ENCODE measurements at places on chromosomes 13 and 19.
A peak's percentile ranks its signal among the peaks of the same experiment; 100 is the strongest.

DNA sequence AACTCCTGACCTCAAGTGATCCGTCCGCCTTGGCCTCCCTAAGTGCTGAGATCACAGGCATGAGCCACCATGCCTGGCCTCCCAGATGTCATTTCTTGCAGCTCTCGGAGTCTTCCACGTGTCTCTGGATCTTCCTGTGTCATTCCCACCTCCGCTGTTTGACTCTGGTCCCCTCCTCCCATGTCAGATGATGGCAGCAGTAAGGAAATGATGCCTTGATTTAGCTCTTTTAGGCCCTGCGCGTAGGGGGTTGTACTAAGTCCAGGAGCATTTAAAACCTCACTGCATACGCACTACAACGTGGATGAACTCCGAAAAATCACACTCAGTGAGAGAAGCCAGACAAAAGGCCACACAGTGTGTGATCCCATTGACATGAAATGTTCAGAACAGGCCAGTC, 113.1 kb downstream of the GNG7 start:
- DNase-seq = no peak

- DNase-seq = no peak
Measured at GRCh38 chr19:55352040-55352439, 2.5 kb downstream of the COX6B2 start.

DNA sequence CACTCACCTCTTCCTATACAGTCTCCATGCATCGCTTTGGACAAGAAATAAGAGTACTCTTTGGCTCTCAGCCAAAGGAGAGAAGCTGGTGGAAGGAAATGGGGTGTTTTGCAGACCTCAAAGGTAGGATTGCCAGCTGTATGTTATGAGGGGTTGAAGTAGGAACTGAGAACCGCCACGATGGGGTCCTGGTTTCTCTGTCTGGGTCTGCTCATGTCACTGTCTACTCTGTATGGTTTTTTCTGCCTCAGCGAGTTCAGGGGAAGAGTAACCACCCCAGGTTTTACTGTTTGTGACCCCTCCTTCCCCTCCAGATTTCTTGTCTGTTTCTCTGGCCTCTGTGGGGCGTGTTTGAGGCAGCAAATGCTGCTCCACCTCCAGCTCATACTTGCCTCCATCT, 4.1 kb downstream of the ZNF805 start:
- no peak for DNase-seq

GRCh38 chr13:101730420-101731000, 278.0 kb downstream of the ITGBL1 start:
- DNase-seq = no peak

DNA sequence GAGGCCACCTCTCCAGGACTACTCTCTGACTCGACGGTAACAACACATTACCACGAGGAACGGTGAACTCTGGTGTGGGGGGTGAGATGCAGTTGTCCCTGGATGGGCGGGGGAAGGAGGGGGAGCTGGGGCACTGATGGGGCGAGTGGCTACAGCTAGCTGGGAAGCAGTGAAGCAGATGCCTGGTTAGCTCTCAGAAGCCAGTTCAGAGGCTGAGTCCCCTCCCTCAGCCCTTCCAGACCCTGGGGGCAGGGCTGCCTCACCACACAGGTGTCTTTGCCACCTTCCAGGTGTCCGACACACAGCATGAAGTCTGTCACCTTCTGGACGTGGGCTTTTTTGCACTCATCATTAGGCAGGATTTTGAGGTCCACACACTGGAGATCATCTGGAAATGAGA, 4.0 kb downstream of the KLK1 start:
- DNase-seq = no peak

- DNase-seq = no peak
Measured at GRCh38 chr19:3781603-3782002, 4.6 kb downstream of the MATK start.

DNA sequence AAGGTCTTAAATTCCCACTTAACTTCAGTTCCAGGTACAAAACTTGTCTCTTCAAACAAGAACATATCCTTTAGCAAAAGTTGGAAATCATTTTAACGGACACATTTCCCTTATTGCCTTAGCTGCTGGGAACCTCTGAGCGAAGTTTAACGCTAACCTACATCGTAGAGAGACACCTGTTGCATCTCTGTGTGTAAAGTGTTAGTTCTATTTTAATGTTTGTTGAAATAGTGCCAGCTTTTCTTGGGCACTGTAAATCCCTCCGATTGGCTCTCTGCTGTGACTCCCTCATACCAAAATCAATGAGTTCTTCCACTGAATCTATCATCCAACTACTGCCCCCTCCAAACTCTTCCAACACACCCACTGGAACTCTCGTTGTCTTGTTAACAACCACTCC, 2.3 kb upstream of the HIF3A start:
- DNase-seq = no peak

DNA sequence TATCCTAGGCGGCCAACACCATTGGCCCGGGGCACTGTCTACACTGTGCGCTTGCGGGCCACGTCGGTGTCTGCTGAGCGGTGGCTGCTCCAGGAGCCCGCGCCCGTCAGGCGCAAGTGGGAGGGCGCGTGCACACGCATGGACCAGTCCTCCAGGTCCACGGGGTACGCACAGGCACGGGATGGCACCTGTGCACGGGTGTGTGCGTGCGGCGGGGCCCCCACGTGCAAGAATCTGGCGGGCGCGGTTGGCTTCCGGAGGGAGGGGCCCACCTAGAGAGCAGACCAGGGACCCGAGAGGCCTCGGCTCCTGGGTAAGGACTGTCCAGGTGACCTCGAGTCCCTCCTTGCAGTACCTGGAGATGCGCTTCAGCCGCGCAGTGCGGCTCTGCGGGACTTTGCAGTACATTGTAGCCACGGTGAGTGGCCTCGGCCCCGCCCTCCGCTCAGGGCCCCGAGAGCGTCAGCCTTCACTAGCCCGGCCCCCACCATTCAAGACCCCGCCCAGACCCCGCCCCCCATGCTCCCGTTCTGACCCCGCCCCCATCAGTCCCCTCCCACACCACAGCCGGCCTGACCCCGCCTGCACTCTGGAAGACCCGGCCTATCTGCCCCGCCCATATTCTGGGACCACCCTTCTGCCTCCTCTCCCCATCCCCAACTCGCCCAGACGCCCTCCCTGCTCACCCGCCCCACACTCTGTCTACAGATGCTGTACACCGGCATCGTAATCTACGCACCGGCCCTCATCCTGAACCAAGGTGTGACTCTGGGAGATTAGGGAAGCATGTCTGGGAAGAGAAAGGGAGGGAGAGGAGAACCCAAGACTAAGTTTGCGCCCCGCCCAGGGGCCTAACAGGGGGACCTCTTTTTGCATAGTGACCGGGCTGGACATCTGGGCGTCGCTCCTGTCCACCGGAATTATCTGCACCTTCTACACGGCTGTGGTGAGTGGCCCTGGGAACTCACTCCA, 2.3 kb downstream of the SLC5A5 start:
- DNase-seq = peak; percentile 37

GRCh38 chr19:46992699-46993535, 26.7 kb upstream of the NPAS1 start:
- DNase-seq = no peak

- DNase-seq = no peak
Measured at GRCh38 chr13:40453351-40454021, 213.0 kb downstream of the FOXO1 start.

GRCh38 chr19:39701291-39701690, 3.0 kb upstream of the LGALS14 start:
- no peak for DNase-seq

DNA sequence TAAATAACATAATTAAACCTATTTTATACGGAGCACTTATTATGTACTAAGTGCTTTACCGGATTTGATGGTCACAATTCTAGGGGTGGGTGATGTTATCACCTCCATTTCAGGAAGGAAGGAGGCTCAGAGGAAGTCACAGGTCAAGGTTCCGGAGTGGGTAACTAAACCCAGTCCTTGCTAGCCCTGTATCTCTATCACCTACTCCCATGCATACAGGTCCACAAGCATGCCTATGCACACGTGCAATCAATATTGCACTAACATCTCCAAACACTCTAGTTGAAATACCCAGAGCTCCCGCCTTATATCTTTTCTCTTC, 17.8 kb upstream of the FOSB start:
- DNase-seq = no peak

GRCh38 chr19:35114353-35115176, 1.1 kb upstream of the FXYD3 start:
- DNase-seq = peak; percentile 35

GRCh38 chr19:45762870-45763631, 6.0 kb downstream of the SIX5 start:
- DNase-seq = no peak

- no peak for DNase-seq
Measured at GRCh38 chr13:61258185-61258584, 157.5 kb downstream of the PCDH20 start.

DNA sequence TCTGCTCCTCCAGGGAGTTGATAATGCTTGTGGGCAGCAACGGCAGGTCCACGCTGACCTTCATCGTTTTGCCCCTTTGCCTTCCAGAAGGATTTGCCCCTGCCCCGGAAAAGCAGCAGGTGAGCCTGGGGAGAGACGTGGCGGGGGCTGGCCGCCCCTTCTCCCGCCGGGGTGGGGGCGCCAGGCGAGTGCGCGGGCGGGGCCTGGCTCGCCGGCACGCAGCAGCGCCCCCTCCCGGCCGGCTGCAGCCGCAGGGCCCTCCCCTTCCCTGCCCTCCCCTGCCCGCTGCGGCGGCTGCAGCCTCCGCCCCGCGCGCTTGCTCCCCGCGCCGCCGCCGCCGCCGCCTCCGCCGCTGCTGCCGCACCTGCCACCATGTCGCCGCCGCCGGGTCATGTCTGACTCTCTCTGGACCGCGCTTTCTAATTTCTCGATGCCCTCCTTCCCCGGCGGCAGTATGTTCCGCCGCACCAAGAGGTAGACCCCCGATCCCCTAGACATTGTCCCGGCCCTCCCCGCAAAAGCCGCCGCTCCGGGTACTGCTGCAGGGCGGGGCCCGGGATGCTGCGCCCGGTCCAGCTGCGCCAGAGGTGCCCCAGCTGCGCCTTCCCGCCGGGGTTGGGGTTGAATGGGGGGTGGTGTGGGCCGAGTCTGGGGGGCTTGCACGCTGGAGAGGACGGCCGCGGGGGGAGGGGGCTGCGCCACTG, at the start of gene MAST1:
MAST1 (plus strand) TSS at position 334 of the 704 bp plus-strand sequence; CDS start at position 392, 58 bp downstream.
- DNase-seq = no peak

DNA sequence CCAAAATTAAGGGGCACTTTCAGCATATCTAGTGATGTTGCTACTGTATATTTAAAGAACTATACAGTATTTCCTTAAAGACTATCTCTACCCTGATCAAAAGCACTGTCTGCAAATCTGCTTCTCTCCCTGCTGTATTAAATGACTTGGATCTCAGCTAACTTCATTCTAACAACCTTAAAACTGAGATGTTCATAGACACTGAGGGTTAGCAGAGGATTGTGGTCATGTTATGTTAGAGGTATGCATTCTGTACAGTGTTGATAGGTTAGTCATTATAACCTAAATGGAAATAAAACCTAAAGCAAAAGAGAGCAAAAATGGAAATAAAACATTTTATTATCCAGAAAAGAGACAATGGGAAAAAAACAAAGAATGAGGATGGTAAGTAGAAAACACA, 9.9 kb downstream of the GPR183 start:
- DNase-seq = no peak

DNA sequence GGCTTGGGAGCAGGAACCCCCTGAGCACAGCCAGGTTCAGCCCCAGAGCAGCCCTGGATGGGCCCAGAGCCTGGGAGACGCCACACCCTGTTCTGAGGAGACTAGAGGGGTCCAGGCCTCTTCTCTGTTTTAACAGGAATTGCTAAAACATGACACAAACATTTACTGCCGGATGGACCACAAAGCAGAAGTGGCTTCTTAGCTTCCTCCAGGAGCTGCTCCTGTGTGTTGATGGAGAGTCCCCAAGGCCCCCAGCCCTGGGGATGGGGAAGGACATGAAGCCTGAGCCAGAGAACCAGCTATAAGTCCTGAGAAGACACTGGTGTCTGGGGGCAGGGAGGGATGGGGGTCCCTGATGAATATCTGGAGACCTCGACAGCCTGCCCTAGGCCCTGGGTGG, 14.6 kb downstream of the CEACAM3 start:
- no peak for DNase-seq

GRCh38 chr13:33381906-33382305, 96.4 kb upstream of the STARD13 start:
- no peak for DNase-seq

DNA sequence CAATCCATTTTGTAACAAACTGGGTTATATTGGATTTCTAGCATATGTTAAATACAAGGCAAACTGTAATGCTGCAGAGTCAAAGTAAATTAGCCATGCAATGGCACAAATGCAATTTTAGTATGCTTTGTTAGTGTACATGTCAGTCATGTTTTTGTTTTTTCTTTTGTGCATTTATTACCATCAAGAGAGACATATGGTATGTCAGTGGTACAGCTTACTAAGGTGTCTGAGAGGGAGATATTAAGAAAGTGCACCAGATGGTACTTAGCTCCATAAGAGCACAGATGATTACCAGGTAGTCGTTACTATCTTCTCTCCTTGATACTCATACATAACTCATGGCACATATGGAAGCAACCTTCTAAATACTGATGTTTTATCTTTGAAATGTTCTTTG, 550.3 kb downstream of the GPC5 start:
- DNase-seq = no peak

GRCh38 chr13:23321535-23322241, 111.8 kb downstream of the SACS start:
- no peak for DNase-seq

DNA sequence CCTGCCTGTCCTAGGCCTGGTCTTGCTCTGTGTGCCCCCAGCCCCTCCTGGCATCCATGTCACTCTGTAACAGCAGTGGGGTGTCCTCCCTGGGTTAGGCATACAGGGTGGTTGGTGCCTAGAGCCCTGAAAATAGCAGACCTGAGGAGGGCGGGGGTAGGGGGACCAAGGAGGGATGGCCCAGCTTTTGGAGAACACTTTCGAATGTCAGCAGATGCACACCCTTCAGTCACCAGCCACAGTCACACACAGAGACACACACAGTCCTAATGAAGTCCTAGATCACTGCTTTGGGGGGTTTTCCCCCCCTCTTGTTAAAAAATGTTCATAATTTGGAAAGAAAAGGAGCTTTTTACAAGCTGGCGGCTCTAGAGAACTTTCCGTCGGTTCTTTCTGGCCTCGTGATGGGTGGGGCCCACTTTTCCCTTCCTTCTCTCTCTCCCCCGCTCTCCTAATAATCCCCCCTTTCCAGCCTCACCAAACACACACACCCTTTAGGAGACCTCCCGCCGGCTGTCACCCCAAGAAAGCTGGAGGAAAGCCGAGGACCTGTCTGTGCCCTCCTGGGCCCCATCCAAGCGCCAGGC, 47.9 kb downstream of the LYL1 start:
- DNase-seq = no peak

GRCh38 chr13:70644052-70644451, 535.8 kb upstream of the KLHL1 start:
- DNase-seq = no peak

GRCh38 chr19:19064811-19065745, 1.3 kb downstream of the SLC25A42 start:
- no peak for DNase-seq

GRCh38 chr19:33535226-33535625, 13.6 kb upstream of the PEPD start:
- DNase-seq = no peak

Measured in stimulated activated CD8-positive, alpha-beta memory T cell treated with anti-CD3 and anti-CD28 coated beads, Interleukin-15, amount 100 ng/mL, for 4 hours (primary cell).